Stimulated activated CD4-positive, alpha-beta T cell treated with anti-CD3 and anti-CD28 coated beads, TNF-alpha, amount 100 ng/mL, for 48 hours (primary cell): ENCODE measurements at places on chromosomes 1 and 21.

DNA sequence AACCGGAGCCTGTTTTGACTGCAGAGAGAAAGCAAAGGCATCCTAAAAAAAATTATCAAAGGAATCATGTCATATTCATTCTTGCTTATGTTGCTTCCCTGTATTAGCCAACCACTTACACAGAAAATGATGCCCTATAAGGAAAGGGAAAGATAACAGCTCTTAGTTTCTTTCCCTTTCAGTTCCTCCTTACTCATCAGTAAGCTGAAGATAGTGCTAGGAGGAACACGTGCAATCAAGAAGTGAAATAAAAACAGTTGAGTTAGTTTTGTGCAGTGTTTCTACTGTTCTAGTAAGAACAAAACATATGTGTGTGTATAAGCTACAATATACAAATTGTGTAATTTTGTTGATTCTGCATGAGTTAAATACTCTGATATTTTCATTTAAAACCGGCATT lies 45.3 kb upstream of the MTF2 start:
- no peak for DNase-seq

DNA sequence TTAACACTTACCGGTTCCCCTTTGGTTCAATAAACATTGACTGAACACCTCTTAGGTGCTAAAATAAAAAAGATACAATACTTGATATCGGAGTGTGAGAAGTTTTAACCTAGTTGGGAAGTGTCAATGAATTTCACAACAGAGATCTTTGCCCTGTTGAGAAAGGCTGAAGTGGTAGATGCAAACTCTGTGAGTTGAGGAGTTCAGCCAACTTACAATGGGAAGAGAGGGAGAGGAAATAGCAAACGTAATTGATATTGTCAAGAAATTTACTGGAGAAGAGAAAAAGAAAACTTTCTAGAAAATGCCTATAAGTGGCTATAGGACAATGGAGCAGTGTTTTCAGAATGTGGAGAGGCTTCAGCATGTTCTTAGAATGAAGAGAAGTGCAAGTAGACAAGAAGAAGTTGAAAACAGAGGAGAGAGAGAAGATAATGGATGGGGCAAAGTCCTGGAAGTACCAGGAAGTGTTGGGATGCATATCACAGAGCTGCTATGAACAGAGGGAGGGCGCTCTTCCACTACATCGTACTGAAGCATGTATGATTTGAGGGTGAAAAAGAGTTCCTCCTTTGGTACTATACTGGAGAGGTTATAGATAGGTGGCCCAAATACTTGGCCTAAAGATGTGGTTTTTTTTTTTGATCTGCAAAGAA lies 48.9 kb downstream of the MEF2D start:
- no peak for DNase-seq

DNA sequence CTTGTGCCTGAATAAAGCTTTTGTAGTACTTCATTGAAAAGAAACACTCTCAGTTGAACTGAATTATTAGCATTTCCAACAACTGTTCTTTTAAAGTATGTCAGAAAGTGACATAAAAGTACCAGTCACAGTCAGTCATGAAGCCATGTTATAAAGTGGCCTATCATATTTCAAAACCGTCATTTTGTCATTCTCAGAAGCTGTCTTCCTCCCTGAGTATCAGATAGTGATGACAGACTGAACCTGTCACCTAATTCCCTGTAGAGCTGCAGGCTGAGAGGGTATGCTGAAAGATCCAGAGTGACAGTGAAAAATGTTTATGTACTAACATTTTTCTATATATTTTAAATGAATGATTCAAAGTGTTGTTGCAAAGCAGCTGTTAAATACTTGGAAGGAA lies 1121.7 kb upstream of the PRMT6 start:
- no peak for DNase-seq

- DNase-seq = no peak
Measured at GRCh38 chr1:229440851-229441537, 7.1 kb upstream of the ACTA1 start.

DNA sequence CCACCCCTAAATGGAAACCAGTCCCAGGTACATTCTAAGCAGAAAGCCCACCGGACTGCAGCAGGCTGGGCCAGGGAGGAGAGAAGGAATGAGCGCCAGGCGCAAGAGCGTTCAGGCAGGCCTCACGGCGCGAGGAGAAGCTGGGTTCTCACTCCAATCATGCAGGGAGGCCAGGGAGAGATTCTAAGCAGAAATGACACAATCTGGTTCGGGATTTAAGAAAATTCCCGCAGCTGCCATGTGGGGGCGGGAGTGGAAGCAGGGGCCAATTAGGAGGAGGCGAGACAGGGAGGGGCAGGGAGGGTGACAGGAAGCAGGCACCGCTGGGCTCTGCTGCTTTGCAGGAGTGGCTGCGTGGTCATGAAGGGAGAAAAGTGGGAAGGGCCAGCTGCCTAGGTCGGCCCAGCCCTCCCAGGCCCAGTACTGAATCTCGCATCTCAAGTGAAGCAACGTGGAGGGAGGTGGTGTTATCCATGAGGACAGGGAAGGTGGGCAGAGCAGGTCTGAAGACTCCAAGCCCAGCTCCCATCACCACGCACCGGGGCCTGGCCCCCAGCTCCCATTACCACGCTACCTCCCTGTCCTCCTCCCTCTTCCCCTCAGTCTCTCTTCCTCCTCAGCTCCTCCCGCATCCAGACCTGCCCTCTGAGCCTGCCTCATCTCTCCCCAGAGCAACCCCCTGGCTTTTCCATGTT lies 11.8 kb downstream of the NPHP4 start:
- DNase-seq = no peak

- DNase-seq = no peak
Measured at GRCh38 chr1:155961937-155962336, 16.4 kb downstream of the ARHGEF2 start.

DNA sequence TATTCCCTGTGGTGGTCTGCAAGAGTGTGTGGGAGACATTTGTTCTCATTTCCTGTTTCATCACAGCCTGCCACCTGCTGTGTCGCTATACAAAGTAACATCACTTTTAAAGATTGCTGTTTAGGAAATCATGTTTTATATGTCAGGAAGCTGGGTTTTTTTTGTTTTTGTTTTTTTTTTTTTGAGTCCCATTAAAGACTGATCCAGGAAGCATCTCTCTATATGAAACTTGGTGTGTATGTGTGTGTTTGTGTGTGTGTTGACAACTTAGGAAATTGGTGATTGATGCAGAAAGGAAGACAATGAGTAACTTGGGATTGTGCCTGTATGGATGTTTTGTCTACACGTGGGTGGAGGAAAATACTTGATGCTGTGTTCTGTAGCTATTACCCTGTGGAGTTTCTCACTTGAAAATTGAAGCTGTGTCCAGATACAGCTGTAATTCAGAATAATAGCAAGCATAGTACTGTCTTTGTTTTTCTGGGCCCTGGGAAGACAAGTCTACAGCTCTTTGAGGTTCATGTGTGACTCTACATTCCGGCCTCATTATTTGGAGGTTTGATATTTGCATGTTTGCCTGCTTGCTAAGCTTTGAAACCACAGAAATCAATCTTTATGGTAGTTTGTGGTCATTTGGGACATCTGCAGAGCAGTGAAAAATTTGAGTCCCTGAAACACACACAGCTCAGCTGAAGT lies 47.9 kb downstream of the LAMC1 start:
- DNase-seq = no peak

GRCh38 chr1:38839363-38839762 lies 20.2 kb downstream of the RRAGC start:
- no peak for DNase-seq

- peak; percentile 50 for DNase-seq
Measured at GRCh38 chr1:224183591-224184312, 712 bp downstream of the DEGS1 start.

- DNase-seq = no peak
Measured at GRCh38 chr21:35410123-35410522, 361.0 kb upstream of the RUNX1 start.

DNA sequence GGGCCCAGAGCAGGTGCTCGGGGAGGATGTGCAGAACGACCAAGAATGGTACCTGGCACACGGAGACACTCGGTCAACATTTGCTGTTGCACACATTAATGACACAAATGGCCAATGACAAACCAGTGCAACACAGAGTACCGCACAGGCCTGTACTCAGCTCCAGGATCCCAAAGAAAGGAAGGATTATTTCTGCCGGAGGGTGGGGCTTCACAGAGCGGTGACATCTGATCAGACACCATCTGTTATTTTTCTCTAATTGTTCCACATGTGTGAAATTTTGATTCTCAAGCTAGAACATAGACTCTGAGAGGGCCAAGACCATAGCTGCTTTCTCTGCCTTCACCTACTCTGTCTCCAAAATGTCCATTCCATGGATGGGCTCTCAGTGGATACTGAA lies 100.4 kb downstream of the MRPL37 start:
- DNase-seq = no peak

GRCh38 chr1:1041873-1042272 lies 22.0 kb downstream of the AGRN start:
- DNase-seq = no peak

DNA sequence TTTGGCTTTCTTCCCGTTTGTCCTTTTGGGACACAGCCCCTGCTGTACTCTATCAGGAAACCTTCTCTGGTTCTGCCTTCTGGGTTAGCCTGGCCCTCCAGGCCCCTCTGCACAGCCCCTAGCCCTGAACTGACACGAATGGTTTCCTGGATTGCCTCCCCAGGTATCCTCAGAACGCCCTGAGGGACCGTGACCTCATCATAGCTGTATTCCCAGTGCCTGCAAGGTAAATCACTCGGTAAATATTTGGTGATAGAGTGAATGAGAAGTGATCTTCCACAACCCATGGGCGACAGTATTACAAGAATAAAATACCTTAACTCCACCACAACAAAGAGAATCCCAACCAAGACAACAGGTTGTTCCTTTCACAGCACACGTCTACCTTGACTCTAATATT lies 637.2 kb downstream of the SMYD3 start:
- DNase-seq = no peak

DNA sequence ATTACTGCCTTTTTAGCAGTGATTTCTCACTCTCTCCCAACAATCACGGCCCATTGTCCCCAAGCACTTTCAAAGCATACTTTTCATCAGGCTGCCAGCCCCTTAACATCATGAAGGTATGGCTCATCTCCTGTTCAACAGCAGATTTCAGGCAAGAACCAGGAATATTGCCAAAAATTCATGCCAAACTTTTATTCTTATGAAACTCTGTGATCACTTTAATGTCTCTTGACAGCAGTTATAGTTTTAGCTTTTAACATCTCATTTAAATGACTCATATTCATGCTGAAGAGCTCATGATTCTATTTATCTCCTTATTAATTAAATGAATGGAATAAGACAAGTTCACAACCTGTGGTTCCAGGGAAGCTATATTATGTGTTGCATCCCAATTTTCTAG lies 235.1 kb downstream of the GRIK1 start:
- no peak for DNase-seq

GRCh38 chr1:180181048-180181447 lies 26.4 kb downstream of the QSOX1 start:
- DNase-seq = no peak

GRCh38 chr1:154353460-154353904 lies 28.2 kb downstream of the ATP8B2 start:
- DNase-seq = no peak

- peak; percentile 64 for DNase-seq
Measured at GRCh38 chr1:117059334-117059677, 820 bp upstream of the TTF2 start.

- no peak for DNase-seq
Measured at GRCh38 chr1:59570524-59570923, 244.2 kb upstream of the HOOK1 start.

DNA sequence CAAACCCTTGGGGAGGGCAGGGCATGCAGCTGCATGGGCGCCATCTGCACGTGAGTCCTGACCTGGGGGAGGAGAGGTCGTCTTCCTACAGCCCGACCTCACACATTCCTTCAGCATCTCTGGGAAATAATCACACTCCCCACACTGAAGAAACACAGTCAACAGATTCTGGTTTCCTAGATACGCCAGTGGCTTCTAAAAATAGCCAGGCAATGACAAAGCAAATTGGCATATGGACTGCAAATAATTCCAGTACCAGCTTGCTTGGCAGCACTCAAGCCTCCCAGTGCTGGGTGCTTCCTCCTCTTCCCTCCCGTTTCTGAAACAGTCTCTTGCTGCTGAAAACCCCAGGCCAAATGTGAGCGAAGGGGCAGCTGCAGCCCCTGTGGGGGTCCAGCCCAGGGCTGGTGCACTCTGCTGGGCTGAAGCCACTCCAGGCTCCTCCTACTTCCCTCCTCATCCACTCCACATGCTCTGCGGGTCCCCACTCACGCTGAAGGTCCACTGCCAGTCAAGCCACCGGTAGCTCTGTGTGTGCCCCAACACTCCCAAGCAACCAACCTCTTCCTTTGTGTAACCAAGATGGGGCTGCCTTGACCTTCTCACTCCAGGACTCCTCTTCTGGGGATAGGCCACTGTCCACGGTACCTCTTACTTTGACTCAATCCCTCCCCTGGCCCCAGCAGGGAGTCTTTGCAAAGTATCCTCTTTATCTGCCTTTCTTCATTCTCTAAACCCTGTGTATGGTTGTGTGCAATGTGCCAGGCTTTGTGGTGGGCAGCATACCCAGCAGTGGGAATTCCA lies 69.0 kb downstream of the KCND3 start:
- no peak for DNase-seq

- DNase-seq = no peak
Measured at GRCh38 chr1:22888320-22889075, 84.2 kb downstream of the LACTBL1 start.

GRCh38 chr1:61157468-61157987 lies 75.2 kb downstream of the NFIA start:
- DNase-seq = no peak

DNA sequence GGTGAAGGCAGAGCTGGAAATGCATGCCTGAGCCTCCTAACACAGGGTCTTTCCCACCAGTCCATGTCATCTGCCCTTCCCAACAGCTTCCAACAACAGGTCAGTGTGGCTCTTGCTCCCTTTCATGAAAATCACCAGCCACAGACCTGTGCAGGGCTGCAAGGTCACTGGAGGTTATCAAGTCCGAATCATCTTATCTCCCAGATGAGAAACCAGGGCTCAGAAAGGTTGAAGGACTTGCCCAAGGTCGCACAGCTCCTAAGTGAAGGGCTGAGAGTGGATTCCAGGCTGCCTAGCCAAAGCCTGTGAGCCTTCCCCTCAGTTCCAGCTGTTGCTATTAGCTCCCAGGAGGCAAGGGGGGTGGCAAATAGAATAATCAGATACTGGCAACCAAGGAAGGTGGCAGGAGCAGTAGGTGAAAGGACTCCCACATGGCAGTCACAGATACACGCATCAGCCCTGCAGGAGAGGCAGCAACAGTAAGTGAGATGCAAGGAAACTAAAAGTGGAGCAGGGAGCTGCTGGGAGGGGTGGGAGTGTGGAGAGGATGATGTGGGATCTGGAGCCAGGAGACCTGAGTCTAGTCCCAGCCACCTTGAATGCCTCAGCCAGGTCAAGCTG lies 74.2 kb downstream of the SSBP3 start:
- no peak for DNase-seq
